Activated CD4-positive, alpha-beta memory T cell treated with anti-CD3 and anti-CD28 coated beads, Interleukin-2, amount 10 ng/mL, durations not matched to agents 7 days and 5 days (primary cell): ENCODE measurements at places on chromosomes 5 and 9.

DNA sequence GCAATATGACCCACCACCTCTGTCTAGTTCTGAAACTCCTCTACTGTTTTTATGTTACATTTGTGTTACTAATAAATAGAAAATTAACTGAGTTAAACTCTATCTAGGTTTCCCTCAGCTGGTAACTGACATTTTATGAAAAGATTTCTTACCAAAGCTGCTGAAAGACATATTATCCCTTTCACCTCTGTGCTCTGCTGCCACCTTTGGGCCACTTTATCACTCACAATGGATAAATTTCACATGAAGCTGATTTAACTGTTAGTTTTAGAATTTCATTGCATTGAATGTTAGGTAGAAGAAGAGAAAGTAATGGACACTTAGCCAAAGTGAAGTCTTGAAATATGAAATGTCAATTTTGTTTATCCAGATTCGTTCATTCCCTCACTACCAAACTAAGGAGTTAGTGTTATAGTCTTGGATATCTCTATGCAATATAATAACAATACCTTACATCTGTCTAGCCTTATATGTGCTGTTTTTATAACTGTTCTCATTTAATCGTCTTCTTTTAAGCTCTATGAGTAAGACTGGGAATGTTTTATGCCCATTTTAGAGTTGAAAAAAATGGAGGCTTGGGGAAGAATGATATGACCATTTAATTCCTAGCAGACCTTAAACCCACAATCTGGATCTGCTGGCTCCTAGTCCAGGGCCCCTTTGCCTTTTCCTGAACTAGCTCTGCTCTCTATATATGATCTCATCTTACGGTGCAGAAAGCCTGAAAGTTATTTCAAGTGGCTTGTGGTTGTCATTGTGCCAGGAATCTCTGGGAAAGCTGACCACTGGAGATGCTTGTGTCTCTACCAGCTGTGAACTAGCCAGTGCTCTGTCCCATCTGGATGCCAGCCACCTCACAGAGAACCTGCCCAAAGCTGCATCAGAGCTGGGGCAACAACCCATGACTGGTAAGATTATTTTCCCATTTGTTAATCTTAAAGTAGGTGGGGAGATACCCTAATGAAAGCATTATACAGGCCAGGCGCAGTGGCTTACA, 97.1 kb downstream of the GOLPH3 start:
- DNase-seq = peak; percentile 39

- DNase-seq = no peak
Measured at GRCh38 chr5:1878050-1878849, 4.5 kb downstream of the IRX4 start.

DNA sequence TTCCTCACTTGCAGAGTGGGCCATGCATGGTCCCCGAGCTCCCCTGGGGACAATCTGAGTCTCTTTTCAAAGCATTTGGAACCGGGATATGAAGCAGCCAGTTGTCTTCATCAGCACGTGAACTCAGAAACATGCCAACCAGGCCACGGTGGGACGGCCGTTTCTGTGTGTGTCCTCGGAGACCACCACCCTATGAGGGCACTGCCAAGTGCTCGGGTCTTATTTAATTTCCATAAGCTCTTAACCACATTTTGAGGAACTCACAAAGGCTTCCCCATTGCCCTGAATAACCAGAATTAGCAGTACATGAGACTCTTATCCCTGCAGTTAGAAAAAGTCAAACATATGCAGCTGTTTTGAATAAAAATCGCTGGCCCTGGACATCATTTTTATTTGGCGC, 60.1 kb downstream of the OTULIN start:
- no peak for DNase-seq

GRCh38 chr5:134411546-134412266, at the start of gene CDKN2AIPNL:
Gene CDKN2AIPNL, minus strand, starts transcription at chr5:134411881. Its CDS starts 27 bp downstream, at chr5:134411854.
- peak; percentile 91 for DNase-seq

GRCh38 chr9:133113163-133113948, 7.7 kb downstream of the RALGDS start:
- no peak for DNase-seq

DNA sequence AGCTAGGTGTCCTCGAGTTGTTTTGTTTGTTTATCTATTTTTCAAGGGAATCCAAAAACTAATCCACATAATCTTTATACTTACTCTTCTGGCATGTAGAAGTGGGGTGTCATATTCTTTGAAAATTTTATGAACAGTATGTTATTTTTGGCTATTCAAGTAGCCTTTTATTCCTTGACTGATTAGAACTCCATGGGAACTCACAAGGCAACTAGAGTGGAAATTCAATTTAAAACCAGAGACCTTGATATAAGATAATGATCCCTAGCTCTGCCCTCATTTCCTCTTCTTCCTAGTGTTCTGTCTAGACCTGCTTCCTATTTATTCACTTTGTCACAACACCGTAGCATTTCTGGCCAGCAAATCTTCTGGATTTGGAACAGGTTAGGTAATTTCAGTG, 1123.7 kb upstream of the C9orf72 start:
- DNase-seq = no peak

GRCh38 chr9:121217609-121218292, 16.1 kb upstream of the RAB14 start:
- no peak for DNase-seq

DNA sequence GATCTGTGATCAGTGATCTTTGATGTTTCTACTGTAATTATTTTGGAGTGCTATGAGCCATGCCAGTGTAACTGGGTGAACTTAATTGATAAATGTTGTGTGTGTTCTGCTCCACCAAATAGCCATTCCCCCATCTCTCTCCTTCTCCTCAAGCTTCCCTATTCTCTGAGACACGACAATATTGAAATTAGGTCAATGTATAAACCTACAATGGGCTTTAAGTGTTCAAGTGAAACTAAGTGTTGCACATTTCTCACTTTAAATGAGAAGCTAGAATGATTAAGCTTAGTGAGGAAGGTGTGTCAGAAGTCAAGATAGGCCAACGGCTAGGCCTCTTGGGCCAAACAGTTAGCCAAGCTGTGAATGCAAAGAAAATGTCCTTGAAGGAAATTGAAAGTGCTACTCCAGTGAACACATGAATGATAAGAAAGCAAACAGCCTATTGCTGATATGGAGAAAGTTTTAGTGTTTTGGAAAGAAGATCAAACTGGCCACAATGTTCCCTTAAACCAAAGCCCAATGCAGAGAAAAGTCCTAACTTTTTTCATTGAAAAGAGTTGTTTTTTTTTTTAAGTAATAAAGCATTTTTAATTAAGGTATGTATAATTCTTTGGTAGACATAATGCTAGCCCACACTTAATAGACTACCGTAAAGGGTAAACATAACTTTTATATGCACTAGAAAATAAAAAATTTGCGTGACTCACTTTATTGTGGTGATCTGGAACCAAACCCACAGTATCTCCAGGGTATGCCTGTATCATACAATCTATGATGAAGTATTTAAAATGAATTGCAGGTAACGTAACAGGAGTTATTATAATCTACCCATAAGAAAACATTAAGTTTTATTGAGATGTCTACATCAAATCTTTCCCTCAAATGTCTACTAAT, 42.5 kb upstream of the ALDH1A1 start:
- DNase-seq = no peak

DNA sequence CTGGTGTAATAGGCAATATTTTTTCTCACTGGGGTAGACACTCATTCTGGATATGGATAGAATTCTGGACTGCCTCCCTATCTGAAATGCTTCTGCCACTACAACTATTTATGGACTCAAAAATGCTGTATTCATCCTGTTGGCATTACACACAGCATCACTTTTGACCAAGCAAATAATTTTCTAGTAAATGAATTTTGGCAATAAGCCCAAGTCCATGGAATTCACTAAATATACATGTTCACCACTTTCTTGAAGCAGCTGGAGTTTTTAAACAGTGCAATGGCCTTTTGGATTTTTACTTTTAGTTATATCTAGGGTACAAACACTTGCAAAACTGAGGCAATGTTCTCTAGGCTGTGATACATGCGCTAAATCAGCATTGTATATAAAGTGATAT, 724.9 kb upstream of the EDIL3 start:
- DNase-seq = no peak

- no peak for DNase-seq
Measured at GRCh38 chr9:87816036-87816435, 66.6 kb upstream of the SPATA31E1 start.
